Large intestine (tissue), 12 donors: ENCODE measurements at places on chromosomes 12 and 14. TPM values are rescaled to one million over a fixed set of nuclear protein-coding genes. Genes with fewer than 3 reads are reported as not detected.

GRCh38 chr14:35351497-35351896 lies 53.1 kb downstream of the NFKBIA start:
- DNase-seq: no peak

The ATP2A2 gene
- polyA plus RNA-seq: 144 TPM

DNA sequence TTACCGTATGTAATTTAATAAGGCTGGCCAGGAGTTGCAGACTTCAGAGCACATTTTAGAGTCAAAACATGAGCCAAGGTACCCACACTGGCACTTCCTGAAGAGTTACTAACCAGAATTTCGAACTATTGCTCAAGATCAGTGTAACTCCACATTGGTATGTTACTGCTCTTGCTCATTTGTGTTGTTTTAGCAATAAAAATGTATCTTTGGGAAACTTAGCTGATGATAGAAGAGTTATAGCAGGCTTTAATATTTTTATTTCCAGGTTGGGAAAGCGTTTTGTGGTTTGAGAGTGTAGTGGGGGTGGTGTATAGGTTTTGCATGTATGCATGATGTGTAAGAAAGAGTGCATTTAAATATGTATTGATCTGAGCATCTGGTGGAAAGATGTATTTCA lies 96.6 kb downstream of the SCN8A start:
- no peak for DNase-seq

DNA sequence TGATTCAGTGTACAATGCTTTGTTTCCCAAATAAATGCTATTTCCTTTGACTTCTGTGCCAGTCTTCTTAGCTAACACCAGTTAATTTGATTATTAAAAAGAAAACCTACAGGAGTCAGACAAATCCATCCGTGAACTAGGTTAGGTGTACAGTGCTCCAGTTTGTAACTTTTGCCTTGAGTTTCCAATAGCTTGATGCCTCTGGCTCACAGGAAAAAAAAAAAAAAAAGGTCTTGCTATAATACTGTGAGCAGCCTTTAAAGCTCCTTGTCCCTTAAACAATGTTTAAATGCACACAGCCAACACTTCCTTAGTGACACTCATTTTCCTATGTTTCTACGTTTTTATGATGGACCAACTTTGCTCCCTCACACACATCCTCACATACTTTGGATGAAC lies 71.8 kb upstream of the TMX1 start:
- DNase-seq: no peak

DNA sequence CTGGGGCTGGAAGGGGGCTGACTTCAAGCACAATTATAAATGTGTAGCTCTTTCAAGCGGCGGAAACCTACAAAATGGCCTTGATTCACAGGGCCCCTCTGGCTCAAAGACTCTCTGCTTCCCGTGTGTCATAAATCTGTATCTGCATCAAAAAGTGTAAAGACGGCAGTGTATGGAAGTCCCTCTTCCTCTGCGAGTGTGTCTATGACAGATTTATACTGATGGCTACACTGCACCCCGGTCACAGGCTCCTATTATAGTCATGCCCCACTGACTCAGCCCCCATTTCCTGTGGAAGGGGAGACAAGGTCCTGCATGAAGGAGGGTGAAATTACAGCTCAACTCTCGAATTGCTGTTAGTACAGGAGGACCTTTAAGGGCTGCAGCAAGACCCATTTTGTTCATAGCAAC lies 68.6 kb downstream of the HMGA2 start:
- DNase-seq: no peak

The CCDC175 gene
- 1.5 TPM for polyA plus RNA-seq

- no peak for DNase-seq
Measured at GRCh38 chr12:124397807-124398577, 103.1 kb downstream of the RFLNA start.

DNA sequence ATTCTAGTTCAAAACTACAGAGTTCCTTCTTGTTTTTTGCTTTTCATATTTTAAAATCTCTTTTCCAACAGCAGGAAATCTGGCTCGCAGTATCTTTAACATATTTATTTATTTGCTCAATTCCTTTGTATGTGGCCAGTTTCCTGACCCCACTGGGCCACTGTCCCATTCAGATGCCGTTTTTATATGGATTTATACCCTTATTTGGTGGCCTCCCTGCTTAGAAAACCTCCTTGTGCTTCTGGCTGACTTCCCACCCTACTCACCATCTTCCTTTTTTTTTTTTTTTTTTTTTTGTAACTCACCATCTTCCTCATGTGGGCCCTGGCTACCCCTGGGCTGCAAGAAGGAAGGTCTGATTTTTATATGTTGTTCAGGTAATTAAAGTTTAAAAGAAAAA lies 53.9 kb downstream of the TTLL5 start:
- no peak for DNase-seq

The OXA1L gene
- 123 TPM for polyA plus RNA-seq

DNA sequence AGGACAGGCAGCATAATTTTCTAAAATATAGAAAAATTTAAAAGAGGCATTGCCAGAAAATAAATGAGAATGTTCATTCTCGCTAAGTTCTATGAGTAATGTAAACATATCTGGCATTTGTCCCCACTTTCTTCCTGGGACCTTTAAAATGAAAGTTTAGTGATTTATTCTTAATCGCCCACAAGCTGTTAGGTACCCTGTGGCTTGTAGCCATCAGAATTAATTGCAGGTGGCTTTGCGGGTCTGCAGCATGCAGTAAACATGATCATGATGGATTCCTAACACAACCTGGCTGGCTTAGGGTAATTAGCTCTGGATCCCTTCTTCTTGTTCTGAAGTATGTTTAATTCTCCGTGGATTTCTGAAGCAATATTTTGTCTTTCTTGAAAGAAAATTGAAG lies 103.5 kb upstream of the FRMD6 start:
- no peak for DNase-seq

DNA sequence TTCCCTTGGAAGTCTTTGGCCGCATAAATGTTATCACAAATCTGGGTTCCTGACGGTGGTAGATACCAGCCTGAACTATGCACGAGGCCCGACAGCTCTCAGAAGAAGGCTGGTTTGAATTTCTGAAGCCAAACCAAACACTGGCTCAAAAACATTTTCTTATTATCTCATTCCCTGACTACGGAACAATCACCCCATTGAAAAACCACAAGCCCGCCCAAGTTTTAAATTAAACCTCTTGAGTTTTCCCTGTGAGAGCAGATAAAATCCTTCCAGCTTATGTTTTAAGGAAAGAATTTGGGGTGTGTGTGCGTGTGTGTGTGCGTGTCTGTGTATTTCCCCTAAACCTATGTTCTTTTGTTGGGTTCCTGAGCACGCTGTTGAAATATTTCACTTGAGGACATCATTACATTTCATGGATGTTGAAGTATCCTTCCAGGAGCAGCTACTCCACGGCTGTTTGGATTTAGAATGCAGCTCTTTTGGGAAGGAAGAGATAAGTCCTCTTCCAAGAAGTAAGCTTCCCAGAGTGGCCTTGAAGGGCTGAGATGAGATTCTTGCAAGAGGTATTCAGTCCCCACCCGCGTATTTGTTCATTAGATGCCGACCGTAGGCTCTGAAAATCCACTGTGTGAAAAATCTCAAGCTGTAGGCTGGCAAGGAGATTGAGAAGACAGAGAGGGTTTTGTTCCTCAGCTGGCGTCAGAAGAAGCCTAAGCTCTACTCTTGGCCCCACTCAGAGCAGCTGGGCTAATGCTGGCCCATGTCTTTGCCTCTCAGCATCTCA lies 131.0 kb upstream of the NCOR2 start:
- no peak for DNase-seq

- DNase-seq: no peak
Measured at GRCh38 chr12:50507930-50508329, 3.1 kb downstream of the DIP2B start.

DNA sequence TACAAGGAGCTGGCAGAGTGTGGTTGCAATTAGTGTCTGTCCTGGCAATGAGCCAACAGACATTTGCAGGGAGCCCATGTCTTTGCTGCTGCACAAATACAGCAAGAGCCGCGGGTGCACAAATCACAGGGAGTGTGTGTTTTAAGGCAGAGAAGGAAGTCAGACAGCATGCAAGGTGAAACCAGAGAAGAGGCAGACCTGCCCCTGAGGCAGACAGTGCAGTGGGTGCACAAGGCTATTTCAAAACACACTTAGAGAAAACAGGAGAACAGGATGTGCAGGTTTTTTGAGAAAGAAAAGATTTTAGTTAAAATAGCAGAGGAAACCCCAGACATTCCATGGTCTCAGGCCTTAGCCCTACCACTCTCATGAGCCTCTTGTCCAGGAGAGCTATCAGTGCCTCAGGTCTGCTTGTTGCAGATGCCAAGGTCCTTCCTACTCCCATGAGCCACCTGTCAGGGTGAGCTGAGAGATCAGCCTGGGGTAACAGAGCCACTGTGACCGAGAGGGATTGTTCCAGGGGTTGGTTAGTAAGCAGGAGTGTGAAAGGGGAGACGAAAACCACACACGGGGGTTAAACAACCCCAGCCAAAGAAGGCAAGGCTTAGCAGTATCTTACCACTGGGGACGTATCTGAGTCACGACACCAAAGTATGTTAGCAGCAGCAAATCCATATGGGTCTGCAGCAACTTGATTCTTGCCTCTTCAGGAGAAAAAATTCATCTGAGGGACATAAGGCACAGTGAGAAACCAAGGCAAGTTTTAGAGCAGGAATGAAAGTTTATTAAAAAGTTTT lies 78.1 kb downstream of the C14orf132 start:
- DNase-seq: no peak

The OAS1 gene
- 26.9 TPM for polyA plus RNA-seq

- peak; percentile 65 for DNase-seq
Measured at GRCh38 chr12:51528852-51529650, 62.0 kb upstream of the SCN8A start.

The KLRC1 gene
- polyA plus RNA-seq: 3.7 TPM

DNA sequence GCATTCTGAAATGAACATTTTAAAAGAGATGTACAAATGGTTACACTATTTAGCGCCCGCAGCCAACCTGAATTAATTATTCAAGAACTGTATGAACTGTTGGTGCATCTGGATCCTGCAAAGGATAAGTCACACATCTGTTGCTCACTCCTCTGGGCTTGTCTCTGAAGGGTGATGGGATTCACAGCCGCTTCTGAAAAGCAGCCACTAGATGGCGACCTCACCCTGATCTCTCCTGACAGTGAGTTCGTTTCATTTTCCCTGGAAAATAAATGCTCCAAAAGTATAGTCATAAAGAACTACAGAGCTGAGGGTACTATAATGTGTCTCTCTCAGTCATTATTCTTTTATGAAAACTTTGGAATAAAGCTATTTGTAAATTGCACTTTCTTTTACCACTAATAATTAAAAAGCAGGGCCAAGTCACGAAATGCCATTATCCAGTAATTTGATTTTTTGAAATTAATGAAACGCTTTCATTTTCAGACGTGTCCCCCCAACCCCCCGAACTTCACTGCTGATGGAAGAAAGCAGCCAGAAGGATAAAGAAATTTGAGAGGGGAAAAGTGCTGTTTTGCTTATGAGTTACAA lies 789.6 kb downstream of the NRXN3 start:
- peak; percentile 49 for DNase-seq

- peak; percentile 70 for DNase-seq
Measured at GRCh38 chr12:20212658-20213555, 155.4 kb upstream of the PDE3A start.

GRCh38 chr12:54037360-54038283 lies 4.8 kb downstream of the HOXC5 start:
- no peak for DNase-seq

The GPRC5A gene
- polyA plus RNA-seq: 19.4 TPM

DNA sequence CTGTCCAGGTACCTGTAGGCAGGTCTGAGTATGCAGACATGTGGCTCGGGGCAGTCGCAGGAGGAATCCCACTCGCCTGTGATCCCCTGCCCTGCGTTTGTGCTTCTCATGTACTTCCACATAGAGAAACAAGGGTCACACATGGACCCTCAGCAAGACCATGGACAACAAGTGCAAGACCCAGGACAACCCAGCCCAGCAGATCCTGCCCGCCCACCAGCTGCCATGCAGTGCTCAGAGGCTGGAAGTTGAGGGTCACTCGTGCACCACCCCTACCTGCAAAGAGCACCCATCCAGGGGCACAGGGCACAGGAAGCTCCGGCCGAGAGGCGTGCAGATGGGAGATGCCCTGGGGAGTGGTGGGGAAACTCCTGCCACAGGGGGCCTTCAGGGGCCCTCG lies 67.5 kb upstream of the C14orf180 start:
- DNase-seq: no peak

The RPGRIP1 gene
- polyA plus RNA-seq: 0.49 TPM

The SMCO3 gene
- 0.30 TPM for polyA plus RNA-seq

DNA sequence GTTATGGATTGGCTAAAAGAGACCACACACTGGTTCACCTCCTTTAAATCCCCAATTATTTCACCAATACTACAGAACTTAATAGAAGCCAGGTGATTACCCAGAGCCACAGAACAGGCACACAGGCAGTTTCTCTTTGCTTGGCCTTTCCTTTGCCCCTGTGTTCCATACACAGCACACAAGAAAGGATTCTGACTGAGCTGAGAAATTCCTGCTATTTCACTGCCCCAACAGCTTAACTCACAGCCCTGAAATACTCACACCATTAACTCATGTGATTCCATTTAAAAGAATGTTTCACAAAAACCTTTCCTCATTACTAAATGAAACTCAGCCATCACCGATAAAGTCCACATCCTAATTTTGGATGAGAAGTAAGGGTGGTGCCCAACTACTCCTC lies 133.6 kb downstream of the MED13L start:
- DNase-seq: no peak

DNA sequence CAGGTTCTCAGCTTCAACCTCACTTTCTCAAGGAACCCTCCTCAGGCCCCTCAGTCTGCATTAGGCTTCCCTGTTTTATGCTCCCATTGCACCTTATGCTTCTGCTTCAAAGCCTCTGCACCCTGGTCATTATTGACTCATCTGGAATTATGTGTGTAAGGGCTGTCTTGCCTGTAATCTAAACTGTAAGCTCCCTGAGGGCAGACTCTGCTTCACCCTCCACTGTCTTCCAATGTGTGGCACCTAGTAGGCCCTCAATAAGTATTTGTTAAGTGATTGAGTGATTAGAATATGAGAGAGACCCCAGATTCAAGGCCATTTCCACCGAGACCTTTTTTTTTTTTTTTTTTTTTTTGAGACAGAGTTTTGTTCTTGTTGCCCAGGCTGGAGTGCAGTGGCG lies 79.1 kb downstream of the VCPKMT start:
- no peak for DNase-seq

The CD9 gene
- 204 TPM for polyA plus RNA-seq

The TEX52 gene
- 2.8 TPM for polyA plus RNA-seq
